Natural killer cell (primary cell): ENCODE measurements at places on chromosomes 11 and 22. TPM values are rescaled to one million over a fixed set of nuclear protein-coding genes. Genes with fewer than 3 reads are reported as not detected.
A peak's percentile ranks its signal among the peaks of the same experiment; 100 is the strongest.

- no peak for DNase-seq
These were observed 251.0 kb downstream of the ST3GAL4 start for GRCh38 chr11:126606484-126606883.

DNA sequence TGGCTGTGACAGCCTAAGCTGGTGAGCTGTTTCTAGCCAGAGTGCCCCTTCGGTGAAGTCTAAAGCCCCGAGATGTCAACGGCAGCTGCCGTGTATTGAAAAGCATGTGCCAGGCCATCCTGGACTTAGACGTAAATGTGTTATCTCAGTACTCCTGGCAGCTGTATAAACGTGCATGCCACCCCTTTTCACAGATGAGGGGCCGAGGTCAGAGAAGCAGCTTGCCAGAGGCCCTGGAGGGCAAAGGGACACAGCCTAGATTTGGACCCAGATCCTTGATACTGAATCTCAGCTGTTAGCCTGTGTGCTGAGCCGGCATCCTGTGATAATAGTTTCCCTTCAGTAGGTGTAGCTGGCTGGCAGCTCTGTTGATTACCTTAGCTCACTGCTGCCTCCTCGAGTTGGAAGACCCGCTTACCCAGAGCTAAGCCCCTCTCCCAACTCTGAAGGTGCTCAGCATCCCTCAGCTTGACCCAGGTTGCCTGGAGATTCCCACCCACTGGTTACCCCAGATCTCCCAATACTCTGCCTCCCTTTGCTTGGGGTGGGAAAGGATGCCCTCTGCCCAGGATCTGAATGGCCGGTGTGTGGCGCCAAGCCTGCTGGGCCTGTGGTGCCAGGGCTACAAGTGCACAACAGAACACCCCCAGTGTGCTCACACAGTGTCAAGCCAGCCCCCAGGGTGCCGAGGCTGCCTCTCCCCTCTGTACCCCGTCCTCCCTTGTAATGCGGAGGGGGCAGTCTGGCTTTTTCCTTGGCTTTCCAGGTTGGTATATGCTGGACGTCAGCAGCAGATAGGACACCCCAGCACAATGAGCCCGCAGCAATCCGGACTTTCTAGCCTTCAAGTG is 59.8 kb upstream of the WNT7B start:
- no peak for DNase-seq

DNA sequence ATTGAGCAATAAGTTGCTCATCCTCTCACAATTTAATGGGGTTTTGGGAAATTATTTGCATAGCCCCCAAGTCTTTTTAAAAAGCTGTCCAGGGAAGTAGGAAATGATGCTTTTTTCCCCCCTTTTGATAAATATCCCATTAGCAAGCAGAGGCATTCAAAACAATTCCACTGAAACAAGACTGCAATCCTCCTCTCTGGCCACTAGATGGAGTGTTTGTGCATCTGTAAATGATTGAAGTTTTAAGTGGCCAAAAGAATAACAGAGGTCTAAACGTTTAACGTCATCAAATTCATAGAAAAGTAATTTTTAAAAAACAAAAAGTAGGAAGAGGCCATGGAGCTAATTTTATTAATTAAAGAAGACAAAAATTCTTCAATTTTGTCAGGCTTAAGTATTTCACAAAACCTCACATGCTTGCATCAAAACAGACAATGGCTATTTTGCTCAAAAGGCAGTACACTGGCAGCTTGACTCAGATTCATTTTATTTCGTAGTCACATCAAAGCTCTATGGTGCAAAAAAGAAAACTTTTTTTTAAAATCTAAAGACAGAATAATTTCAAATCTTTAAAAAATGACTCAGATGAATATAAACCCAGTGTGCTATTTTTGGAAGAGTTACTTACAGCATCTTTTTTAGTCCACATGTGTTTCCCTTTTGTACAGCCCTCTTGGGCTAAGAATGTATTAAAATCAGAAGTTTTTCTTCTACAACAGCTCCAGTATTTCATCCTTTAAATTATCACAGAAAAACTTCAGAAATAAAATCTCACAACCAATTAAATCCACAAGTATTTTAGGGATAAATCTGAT is 17.8 kb downstream of the CHORDC1 start:
- peak; percentile 73 for DNase-seq

DNA sequence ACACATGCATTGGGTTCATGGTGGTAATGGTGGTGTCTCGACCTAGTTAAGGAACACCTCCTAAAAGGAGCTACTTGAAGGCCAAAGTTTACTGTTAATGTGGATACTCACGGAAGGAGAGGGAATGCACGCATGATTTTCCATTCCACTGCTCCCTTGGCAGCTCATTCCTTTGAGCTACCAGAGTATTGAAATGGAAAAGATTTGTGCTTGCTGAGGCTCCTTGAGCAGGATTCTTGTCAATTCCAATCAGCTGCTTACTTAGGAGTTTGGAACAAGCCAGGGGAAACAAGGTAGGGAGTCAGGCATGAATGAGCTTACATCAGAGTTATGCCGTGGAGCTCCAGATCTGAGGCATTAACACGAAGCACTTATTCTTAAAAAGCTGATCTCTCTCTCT is 108.8 kb downstream of the GRIA4 start:
- no peak for DNase-seq

FAM227A gene
- 0.29 TPM for total RNA-seq

MMP26 gene
- not detected for total RNA-seq

TTLL1 gene
- 6.5 TPM for total RNA-seq
